Stimulated activated CD8-positive, alpha-beta memory T cell treated with anti-CD3 and anti-CD28 coated beads, Interleukin-7, amount 100 ng/mL, for 4 hours (primary cell): ENCODE measurements at places on chromosomes 4 and X.

DNA sequence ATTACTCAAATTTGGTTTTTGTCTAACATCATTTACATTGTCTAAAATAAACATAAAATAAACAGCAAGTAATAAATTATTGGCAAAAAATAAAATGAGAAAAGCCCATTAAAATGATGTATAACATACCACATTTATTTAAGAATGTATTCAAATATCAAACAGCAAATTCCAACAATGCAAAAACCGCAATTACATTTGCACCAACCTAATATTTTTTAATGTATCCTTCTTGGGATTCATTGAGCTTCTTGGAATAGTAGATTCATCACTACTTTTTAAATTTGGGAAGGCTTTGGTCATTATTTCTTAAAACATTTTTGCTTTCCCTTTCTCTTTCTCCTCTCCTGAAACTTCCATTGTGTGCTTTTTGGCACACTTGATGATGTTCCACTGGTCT, 400.2 kb downstream of the MAGEE1 start:
- DNase-seq = no peak

GRCh38 chr4:161428180-161428965, 735.4 kb downstream of the FSTL5 start:
- no peak for DNase-seq

DNA sequence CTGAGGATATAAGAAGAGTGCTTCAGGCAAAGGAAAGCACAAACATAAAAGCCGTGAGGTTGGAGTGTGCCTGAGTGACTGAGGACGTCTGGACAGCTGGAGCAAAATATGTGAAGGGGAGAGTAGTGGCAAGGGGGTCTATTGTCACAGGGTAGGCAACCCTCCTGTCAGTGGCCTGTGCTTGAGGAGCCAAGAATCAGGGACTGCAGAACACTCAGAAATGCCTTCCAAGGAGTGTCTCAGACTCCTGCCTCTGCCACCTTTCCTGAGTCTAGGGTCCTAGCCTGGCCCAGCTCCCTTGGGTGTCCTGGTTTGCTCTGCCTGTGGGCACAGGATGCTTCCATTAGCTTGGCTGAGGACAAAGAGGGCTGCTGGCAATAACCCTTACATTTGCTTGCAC, 152.5 kb upstream of the PJA1 start:
- no peak for DNase-seq

GRCh38 chr4:8144359-8144758, 14.3 kb downstream of the ABLIM2 start:
- no peak for DNase-seq

GRCh38 chrX:6468706-6469105, 66.2 kb downstream of the VCX3A start:
- no peak for DNase-seq

DNA sequence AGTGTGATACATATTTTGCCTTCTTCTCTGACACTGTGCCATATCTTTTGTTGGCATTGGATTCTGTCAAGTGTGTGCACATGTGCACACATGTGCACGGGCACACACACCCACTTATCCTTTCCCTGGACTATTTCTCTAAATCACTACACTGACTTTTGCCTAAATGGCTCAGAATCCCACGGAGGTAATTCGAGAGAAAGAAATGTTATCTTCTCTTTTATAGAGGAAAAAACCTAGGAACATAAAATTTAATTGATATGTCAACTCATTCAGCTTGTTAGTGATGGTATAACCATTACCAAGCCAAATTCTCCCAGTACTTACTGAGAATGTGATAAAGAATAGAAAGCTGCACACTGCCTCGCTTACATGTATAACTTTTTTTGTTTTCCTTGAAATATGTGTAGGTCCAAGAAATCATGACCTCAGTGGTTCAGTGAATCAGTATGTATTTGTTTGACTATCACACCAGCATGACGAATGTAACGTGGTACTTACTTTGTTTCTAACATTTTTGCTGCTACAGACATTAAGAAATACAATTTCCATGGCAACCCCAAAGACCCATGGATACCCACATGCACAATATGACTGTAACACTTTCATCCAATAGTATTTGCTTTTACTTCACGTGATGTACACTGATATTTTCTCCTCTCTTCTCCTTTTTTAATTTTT, 163.0 kb downstream of the PCDH7 start:
- DNase-seq = no peak
